ENCODE measurements at places on chromosomes 1 and 21. TPM values are rescaled to one million over a fixed set of nuclear protein-coding genes. Genes with fewer than 3 reads are reported as not detected.

DNA sequence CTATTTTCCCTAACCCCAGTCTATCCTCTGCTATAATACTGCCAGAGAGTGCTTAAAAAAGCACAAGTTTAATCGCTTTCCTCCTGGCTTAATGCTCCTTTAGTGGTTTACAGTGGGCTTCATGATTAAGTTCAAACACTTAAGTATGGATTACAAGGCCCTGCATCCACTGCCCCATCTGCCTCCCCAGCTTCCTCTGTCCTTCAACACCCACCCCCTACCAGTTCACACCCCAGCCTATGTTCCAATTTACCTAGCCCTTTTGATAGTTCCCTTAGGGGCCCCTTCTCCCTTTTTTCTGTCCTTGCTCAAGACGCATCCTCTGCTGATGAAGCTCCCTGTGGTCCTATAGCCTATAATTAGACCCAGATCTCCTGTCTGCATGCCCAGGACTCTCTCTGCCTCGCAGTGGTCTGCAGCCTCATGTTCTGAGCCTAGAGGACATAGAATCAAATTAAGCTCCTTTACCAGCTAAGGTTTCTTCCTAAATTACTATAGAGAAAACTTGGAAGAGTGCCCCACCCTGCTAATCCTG is 212.5 kb downstream of the FGGY start:
- no peak for DNase-seq

DNA sequence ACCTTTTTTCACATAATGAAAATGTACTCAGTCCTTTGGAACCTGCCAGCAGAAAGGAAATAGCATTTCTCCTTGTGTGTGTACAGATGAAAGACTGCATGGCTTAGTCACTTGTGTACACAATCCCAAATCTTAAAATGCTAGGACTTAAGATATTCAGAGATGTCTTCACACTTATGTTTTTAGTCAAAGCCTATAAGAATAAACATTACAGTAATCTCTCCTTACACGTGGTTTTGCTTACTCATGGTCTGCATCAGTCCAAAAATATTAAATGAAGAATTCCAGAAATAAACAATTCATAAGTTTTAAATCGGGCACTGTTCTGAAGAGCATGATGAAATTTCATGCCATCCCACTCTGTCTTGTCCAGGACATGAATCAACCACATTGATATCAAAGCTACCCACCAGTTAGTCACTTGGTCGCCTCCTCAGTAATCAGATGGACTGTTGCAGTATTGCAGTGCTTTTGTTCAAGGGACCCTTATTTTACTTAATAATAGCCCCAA is 75.7 kb upstream of the RRP15 start:
- peak; percentile 80 for DNase-seq

Gene PLA2G2D
- total RNA-seq = not detected

Gene WDR26
- total RNA-seq = 58.6 TPM

Gene H3-3A
- 398 TPM for total RNA-seq

Gene CR1
- not detected for total RNA-seq

DNA sequence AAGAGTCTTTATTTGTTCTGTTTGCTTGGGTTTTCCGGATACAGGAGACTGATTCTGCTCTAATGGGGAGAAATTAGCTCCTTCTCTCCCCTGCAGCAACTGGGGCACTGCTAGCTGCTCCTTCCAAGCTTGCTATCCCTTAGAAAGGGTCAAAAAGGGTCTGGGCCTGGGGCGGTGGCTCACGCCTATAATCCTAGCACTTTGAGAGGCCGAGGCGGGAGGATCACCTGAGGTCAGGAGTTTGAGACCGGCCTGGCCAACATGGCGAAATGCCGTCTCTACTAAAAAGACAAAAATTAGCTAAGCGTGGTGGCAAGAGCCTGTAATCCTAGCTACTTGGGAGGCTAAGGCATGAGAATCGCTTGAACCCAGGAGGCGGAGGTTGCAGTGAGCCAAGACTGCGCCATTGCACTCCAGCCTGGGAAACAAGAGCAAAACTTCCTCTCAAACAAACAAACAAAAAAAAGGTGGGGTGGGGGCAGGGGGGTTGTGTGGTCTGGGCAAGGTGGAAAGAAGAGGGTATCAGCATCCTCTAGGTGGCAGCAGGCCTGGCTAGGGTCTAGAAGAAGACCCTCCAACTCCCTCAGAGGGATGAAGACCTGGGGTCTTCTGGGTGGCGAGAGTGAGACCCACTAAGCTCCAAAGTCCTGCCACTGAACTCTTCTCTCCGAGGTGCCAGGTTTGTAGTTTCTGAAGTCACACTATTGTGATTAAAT is 15.4 kb upstream of the TBX15 start:
- no peak for DNase-seq

GRCh38 chr1:19648689-19649088 is 4.6 kb downstream of the NBL1 start:
- DNase-seq = peak; percentile 45

- no peak for DNase-seq
Observed at GRCh38 chr1:18947570-18947969, 8.9 kb downstream of the IFFO2 start.

- no peak for DNase-seq
Observed at GRCh38 chr1:27427816-27428315, 35.4 kb downstream of the GPR3 start.

DNA sequence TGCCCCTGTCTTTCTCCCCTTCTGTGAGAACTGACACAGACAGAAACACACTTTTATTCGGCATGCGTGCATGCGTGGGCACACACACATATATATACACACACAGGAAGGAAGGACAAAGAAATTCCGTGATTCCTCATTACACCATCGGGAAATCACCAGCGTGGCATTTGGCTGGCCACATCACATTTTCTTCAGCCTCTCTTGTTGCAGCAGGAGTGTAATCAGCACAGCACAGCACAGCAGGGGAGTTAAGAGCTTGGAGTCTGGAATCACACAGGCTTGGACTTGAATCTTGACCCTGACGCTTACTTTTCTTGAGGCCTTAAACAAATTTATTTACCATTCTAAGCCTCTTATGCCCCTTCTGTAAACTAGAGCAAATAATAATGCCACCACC is 45.3 kb upstream of the EPHA8 start:
- no peak for DNase-seq

Gene SLC25A24
- 51.8 TPM for total RNA-seq

GRCh38 chr1:223031733-223032601 is 111.1 kb downstream of the TLR5 start:
- peak; percentile 82 for DNase-seq

DNA sequence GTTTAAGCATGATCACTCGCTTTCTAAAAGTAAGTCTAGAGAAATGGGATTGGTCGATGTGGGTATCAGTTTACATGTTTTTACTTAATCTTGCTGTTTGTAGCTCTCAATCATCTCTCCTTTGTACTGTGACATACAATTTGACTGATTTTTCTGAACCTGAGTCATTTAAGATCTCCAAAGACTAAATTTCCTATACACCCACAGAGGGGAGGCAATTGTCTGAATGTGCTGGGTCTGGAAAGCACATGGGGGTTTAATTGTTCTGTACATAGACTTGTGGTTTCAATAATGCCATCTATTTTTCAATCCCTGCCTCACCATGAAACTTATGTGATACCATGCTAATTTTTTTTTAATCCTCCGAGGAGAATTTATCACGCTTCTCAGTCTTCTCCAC is 65.8 kb downstream of the USP25 start:
- no peak for DNase-seq

DNA sequence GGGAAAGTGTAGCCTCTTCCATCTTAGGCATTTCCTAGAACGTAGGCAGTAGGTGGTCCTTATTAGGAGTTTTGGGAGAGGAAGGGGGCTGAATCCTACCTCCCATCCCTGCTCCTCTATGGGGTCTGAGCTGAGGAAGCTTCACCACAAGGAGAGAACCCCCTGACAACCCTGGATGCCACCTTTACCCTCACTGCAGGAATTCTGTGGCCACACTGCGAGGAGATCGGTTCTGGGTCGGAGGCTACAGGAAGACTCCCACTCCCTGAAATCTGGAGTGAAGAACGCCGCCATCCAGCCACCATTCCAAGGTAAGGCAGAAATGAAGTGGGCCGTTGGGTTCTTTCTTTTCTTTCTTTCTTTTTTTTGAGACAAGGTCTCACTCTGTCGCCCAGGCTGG is 1.5 kb downstream of the MX1 start:
- DNase-seq = no peak

DNA sequence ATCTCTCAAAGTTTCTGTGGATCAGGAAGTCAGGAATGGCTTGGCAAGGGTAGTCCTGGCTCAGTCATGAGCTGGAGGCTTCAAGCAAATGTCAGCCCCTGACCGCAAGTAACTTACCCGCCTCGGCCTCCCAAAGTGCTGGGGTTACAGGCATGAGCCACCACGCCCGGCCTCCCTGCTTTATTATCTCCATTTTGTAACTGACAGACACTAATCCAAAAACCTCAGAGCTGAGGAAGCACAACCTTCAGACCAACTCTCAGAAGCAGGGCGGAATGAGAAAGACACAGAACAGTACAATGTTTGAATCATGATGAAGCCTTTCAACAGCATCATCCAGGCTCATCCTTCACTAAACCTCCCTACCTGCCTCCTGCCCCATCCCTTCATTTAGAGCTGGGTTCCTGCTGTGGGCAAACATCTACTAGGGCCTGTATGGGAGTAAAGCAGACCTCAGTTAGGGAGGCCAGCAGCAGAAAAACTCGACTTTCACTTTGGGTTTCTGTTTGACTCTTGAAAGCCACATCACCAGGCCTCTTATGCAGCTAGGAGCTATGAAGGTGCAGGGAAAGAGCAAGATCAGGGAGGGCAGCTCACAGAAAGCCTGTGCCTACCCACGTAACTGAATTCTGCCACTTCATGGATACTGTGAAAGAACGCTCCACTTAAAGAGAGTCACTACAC is 84.4 kb upstream of the RAB4A start:
- no peak for DNase-seq

Measured in M059J (cell line).